ENCODE measurements at places on chromosomes 4 and X.
A peak's percentile ranks its signal among the peaks of the same experiment; 100 is the strongest.

- DNase-seq: no peak
These were observed 8.3 kb upstream of the CXCR3 start for GRCh38 chrX:71626576-71626975.

DNA sequence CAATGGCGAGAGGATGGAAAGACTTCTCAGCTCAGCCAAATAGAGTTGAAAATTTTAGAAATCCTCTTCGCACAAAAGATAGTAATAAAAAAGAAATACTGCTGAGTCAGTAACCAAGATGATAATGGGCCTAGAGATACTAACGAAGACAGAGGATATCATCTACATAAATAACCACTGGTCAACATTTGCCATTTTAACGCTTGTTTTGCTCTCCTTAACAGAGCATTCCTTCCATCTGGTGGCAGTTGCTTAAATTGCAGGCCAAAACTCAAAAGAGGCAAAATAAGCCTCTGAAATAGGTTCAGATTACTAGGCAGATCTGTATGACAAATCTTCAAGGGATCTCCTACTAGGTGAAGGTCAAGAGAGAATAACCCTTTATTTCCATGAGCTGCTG lies 51.7 kb upstream of the MCF2 start:
- DNase-seq: no peak

DNA sequence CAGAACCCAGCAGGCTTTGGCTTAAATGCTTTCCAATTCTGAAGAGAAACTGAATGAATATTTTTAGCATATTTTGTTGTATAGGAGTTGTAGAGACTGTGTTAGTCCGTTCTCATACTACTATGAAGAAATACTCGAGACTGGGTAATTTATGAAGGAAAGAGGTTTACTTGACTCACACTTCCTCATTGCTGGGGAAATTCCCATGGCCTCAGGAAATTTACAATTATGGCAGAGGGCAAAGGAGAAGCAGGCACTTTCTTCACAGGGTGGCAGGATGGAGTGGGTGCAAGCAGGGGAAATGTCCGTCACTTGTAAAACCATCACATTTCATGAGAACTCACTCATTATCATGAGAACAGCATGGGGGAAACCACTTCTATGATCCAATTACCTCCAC lies 291.7 kb downstream of the PACRGL start:
- DNase-seq: no peak

GRCh38 chr4:120082251-120082650 lies 15.6 kb upstream of the MAD2L1 start:
- no peak for DNase-seq

GRCh38 chrX:71099736-71100135 lies 4.1 kb downstream of the FOXO4 start:
- DNase-seq: no peak

- peak; percentile 59 for DNase-seq
These were observed 67.5 kb downstream of the ZFYVE28 start for GRCh38 chr4:2350982-2351381.

- no peak for DNase-seq
These were observed 108.3 kb downstream of the DCTD start for GRCh38 chr4:182808673-182809416.

DNA sequence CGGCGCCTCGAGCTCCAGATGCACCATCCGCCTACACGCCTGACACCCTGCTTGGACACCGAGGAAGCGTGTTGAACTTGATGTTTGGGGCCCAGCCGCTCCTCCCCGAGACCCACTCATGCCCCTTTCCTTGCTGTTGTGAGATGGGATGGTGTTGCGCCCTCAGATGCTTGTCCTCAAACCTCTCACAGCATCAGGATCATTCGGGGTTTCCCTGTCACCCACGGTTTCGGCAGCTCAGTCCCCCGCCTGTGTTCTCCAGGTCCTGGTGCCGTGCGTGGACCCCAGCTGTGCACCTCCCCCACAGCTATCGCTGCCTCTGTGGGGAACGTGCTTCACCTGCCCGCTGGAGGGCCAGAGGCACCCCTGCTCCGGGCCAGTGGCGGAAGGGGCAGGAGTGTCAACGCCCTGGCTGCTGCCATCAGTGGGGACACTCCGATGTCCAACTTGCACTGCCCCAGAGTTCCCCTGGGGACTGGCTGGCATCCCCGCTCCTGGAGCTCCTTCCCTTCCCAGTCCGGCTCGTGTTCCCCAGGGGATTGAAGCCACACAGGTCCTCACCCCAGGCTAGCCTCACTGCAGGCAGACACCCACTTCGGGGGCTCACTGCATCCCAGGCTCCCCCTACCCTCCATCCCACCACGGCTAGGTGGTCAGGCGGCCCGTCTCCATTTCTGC lies 82.3 kb upstream of the ADRA2C start:
- peak; percentile 53 for DNase-seq

- no peak for DNase-seq
These were observed 47.3 kb downstream of the SLAIN2 start for GRCh38 chr4:48388525-48389154.

DNA sequence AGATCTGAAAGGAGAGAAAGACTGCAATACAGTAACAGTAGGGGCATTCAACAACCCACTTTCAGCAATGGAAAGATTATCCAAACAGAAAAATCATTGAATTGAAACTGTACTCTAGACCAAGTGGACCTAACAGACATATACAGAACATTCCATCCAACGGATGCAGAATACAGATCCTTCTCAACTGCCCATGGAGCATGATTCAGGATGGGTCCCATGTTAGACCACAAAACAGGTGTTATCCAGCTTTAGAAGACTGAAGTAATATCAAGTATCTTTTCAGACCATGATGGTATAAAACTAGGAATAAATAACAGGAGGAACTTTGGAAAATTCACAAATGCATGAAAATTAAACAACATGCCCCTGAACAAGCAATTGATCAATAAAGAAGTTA lies 567.2 kb upstream of the MAGEB2 start:
- no peak for DNase-seq

DNA sequence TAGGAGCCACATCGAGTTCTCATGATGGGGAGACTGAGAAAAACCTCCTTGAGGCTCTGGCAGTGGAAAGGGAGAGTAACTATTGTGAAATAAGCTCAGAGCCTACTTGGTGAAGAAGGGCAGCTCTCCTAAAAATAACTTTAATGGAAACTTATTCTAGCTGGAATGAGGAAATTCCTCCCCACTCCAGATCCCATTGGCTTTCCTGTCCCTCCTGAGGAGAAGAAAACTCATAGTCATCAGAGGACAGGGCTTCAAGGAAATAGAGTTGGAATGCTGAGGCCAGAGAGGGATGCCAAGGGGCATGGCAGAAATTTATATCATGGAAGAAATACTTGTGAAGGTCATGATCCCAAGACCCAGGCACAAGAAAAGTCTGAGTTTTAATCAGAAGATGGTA lies 70.7 kb upstream of the TAPT1 start:
- no peak for DNase-seq

DNA sequence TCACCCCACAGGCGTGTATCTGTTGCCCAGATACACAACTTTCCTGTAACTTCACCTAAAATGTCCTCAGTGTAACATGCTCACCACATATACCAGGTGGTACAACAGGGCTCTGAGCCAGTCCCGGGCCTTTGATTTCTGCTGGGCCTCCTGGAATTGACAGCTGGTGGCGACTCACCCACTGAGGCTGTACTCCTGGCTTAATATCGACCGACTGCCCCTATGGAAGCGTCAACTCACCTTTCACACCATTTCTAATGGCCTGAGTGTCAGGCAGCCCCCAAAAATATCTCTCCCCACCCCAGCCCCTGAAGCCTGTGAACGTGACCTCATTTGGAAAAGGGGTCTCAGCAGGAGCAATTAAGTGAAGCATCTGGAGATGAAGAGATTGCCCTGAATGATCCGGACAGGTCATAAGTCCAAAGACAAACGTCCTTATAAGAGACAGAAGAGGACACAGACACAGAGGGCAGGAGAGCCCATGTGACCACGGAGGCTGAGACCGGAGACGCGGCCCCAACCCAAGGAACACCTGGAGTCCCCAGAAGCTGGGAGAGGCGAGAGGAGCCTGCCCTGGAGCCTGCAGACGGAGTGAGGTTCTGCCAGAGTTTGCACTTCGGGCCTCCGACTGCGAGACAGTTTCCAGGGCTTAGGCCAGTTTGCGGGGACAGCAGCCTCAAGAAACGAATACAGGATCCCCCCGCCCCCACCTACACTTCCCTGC lies 12.6 kb upstream of the MXD4 start:
- no peak for DNase-seq

DNA sequence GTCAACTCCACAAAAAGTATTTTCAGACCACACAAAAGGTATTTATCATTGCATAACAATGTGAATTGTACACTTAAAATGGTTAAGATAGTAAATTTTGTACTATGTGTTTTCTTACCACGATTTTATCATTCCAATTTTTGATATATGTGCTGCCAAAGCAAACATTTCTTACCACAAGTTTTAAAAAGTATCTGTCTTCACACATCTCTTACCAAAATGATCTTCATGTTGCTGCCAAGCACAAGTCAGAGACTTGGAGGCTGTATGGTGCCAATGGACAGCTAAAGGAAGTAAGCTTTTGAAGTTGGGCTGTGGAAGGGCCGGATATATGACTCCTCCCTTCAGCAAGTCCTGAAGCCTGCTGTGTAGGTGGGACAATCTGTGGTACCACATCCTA lies 67.9 kb downstream of the TMLHE start:
- DNase-seq: no peak

- DNase-seq: no peak
These were observed 71.0 kb downstream of the SNCA start for GRCh38 chr4:89765966-89766365.

- no peak for DNase-seq
These were observed 984.6 kb upstream of the TENM3 start for GRCh38 chr4:181258569-181258968.

- DNase-seq: no peak
These were observed 1019.9 kb downstream of the CCSER1 start for GRCh38 chr4:91147067-91147466.

- DNase-seq: no peak
These were observed 2.0 kb downstream of the CHST7 start for GRCh38 chrX:46575586-46575985.

- no peak for DNase-seq
These were observed 123.3 kb downstream of the CLCN4 start for GRCh38 chrX:10280071-10280470.

DNA sequence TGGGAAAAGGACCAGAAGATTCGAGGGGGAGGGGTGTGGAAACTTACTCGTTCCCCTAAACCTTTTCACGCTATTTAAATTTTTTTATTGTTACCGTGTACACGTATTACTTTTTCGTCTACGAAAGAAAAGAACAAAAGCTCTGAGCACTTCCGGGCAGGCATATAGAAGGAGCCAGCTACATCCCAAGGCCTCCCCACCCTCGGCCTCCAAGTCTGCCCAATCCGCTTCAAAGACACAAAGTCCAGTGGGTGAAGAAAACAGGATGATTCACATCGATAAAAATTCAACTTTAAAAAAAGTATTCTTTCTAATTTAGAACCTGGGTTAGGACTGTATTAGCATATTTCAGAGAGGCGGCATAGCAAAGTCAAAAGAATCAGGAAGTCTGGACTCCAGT lies 23.1 kb downstream of the SEL1L3 start:
- DNase-seq: no peak

GRCh38 chrX:56757327-56757726 lies 28.3 kb downstream of the NBDY start:
- no peak for DNase-seq

DNA sequence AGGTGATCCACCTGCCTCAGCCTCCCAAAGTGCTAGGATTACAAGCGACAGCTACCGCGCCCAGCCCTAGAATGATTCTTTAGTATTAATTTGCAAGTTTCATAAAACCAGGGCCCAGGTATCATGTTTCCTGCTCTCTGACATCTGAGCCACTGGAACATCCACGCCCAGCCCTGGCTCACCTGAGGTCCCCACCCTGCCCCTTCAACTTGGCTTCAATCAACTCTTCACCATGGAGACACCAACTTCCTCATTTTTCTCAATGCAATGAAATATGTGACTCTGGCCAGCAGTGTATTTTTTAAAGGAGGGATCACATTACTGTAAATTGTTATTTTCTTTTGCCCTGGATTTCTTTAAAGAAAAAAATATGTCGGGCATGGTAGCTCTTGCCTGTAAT lies 3.9 kb downstream of the PRSS12 start:
- no peak for DNase-seq

DNA sequence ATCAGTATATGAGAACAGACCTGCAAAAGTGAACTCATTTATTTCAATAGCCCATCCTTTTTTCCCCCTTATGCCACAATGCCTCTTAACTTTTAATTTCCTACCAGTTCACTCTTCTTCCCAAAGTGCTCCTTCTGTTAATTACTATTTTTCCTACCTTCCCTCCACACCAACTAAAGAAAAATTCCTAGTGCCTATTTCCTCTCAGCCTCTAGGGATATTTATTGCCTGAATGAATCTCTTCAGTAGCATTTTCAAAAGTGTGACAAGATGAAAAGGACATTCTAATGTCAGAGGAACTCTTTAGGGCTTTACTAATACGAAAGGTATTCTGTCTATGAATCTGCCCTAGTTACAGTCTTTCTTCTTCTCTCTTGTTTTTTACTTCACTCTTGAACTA lies 181.1 kb upstream of the SPRY1 start:
- DNase-seq: no peak

- no peak for DNase-seq
These were observed 443.6 kb downstream of the IL15 start for GRCh38 chr4:142079959-142080358.

- no peak for DNase-seq
These were observed 136.2 kb downstream of the HMX1 start for GRCh38 chr4:8735236-8736089.

DNA sequence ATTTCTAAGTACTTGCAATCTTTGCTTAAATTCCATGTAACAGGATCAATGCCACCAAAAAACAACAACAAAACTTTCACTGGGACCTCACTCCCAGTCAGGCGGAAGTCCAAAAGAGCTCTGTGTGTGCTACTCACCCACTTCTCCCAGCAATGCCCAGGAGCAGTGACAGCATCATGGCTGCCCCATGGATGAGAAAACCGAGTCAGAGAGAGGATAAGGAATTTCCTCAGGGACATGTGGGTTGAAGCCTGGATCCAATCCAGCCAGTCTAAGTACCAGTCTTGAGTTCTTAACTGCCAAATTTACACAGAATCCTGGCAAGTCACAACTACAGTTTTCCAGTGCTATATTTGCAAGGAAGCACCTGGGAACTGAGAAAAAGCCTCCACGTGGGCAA lies 64.5 kb downstream of the STX18 start:
- no peak for DNase-seq

- no peak for DNase-seq
These were observed 20.3 kb upstream of the GTPBP6 start for GRCh38 chrX:338836-339400.

- no peak for DNase-seq
These were observed 6.8 kb upstream of the OCIAD2 start for GRCh38 chr4:48913346-48913745.

GRCh38 chrX:78619834-78620233 lies 39.3 kb downstream of the RTL3 start:
- no peak for DNase-seq

- DNase-seq: no peak
These were observed 78.8 kb upstream of the PRPS1 start for GRCh38 chrX:107549504-107549903.

- DNase-seq: no peak
These were observed 142.9 kb downstream of the TMEM164 start for GRCh38 chrX:110145854-110146253.
